ENCODE measurements at places on chromosomes 2 and 18.

DNA sequence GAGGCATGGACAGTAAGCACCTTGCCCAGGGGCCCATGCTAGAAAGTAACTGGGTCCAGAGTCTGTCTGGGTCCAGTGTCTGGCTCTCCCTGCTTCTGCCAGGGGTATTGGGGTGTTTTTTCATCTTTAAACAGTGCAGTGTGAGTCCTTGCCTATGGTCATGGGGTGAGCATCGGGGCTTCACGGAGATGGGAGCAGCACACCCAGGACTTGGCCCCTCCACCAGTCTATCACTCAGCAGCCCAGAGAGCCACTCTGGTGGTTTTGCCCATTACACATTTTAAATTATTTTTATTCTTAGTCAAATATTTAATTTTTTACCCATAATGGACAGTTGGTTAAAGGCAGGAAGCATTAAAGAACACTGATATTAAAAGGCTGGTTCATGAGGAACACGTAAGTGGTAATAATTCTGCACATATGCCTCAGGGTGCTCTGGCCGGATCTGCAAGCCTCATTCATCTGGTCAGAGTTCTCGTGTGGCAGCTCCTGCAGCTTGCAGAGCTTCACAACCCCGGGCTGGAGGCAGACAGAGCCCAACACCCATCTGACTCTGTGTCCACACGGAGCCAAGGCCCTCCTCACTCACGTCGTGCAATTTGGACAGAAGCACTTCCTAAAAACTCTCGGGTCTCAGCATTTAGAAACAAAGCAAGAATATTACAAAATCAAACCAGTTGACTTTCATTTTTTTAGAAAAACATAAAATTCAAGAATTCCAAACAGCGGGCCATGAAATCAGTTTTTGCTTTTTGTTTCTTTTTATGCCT, 204.1 kb downstream of the CTIF start:
- DNase-seq: no peak

- DNase-seq: no peak
Measured at GRCh38 chr2:69139778-69140670, 127.0 kb downstream of the ANTXR1 start.

DNA sequence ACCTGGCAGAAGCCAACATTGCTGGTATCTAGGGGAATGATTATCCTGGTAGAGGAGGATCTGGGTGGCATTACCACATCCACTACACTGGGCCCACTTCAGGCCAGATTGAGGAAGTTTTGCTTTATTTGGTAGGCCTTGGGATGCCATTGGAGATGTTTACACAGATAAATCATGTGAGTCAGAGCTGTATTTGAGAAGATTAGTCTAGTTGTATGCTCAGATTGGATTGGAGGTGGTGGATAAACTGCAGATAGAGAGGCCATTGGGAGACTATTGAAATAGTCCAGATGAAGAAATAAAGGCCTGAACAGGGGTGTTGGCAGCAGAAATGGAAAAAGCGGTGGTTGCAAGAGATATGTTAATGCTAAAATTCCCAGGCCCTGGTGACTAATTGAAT, 81.5 kb downstream of the EFEMP1 start:
- DNase-seq: no peak

DNA sequence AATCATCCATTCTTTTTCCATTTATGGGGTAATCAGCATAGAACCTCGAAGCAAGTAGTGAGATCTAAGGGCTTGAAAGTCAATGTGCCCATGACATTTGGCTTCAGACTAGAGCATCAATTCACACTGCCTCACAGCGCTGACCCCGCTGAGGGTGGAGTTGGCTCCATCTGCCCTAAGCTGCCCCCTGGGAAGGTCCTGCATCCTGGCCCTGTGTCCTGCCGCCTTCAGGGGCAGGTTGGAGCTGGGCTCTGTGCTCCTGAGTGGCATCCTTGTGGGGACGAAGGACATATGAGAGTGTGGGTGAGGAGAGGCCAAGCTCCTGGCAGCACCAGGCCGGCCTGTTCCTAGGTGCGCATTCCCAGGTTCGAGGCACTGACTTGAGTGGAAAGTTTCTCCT, 249.4 kb downstream of the FHOD3 start:
- no peak for DNase-seq

DNA sequence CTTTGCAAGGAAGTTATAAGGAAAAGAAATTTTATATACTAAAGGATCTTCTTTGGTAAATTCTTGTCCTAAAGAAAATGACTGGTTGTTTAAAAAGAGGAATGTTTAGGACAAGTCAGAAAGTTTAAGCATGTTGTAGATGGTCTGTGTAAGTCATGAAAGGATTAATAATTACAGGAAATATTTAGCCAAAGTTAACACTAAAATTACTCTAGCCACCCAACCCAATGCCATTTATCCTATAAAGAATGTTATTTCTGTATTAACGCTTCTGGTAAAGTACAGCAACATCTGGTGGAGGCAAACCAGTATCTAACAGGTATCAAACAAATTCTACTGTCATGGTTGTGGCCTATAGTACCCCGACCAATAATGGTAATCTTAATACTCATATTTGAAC, 546.9 kb upstream of the PKDCC start:
- no peak for DNase-seq

DNA sequence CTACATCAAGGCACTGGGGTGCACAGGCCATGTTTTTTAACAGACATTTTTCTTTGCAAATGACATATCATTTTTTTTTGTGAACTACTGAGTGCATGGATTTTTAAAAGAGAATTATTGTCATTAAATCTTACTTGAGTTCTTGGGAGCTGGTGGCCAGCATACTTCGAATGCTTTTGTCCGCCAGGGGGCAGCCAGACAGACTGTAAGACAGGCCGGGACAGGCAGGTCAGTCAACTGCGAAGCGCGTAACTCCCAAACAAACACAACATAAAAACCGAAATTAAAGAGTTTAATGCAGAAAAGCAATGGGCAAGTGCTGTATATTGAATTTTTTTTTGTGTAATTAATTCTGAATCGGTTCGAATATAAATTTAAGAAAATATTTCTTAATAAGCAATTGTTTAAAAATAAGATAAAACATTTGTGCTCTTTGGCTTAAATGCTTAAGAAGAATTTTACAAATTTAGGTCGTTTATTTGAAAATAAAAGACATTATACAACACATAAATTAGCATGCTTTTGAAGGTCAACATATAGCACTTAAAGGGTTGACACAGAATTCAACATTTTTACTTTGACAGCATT, 142.2 kb upstream of the PXDN start:
- no peak for DNase-seq

DNA sequence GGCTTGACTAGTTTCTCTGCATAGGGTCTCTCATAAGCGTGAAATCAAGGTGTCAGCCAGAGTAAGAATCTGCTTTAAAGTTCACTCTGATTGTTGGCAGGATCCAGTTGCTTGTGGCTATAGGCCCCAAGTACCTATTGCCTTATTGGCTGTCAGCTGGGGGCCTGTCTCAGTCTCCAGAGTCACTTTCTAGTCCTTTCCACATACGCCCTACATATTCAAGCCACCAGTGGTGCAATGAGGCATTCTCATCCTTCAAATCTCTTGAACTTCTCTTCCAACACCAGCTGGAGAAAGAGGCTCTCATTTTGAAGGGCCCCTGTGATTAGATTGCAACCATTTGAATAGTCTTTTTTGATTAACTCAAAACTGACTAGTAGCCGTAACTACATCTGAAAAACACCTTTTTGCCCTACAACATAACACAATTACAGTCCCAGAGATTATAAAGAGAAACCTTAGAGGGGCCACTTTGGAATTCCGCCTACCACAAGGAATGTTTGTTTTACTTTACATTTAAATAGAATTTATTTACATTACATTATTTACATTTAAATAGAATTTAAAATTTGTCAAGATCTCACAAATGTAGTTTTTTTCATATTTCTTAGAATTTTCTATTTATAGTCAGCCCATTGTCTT, 520.1 kb downstream of the DSC3 start:
- no peak for DNase-seq

DNA sequence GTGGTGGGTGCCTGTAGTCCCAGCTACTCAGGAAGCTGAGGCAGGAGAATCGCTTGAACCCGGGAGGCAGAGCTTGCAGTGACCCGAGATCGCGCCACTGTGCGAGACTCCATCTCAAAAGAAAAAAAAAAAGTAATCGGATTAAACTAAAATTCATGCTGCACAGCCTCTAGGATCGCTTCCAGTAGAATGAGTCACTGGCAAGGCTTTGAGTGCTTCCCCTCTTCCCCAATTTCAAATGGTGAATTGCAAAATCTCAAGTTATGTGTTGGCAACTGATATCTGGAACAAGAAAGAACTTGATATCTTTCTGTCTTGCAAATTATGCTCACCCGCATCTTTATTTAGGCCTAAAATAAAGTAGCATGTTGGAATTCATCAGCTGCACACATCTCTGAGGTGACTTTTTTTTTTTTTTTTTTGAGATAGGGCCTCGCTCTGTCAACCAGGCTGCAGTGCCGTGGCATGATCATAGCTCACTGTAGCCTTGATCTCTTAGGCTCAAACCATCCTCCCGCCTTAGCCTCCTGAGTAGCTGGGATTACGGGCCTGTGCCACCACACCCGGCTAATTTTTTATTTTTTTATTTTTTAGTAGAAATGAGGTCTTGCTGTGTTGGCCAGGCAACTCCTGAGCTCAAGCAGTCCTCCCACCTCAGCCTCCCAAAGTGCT, 12.7 kb downstream of the TTC39C start:
- no peak for DNase-seq

DNA sequence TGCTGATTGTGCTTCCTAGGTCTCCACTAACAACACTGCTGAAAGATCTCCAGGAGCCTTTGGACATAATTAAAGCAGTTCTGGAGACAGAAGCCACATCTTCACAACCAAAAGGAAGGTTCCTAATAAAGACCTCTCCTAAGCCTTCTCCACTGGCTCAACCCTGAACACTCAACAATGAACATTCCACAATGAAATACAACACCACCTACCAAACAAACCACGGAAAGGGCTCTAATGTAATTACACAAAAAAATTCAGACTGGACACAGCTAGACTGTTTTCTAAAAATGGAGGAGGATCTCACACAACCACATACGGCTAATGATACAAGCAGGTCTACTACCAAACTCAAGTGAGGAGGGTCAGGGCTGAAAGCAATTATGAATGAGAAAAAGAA, 43.6 kb downstream of the NOL10 start:
- no peak for DNase-seq

GRCh38 chr2:142942690-142943089, 65.2 kb downstream of the KYNU start:
- DNase-seq: no peak

DNA sequence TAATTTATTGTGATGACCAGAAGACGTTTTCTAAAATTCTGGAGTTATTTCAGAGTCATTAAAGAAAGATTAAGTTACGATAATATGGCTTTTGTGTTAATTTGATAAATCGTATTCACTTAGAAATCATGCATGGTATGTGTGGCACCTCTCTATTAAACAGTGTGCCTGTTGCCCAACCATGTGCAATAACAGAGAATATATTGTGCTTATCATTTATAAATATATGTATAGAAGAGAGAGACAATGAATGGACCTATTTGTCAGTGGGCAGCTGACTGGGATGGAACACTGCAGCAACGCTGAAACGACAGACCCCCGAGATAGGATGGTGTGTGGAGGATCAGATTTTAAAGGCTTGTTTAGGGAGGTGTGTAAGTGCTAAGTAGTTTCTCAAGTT, 172.9 kb downstream of the FMNL2 start:
- DNase-seq: no peak

- no peak for DNase-seq
Measured at GRCh38 chr2:80141007-80141726, 163.4 kb downstream of the LRRTM1 start.

- DNase-seq: no peak
Measured at GRCh38 chr2:1802046-1802445, 57.7 kb upstream of the PXDN start.

GRCh38 chr2:175577368-175577970, 396.0 kb upstream of the ATP5MC3 start:
- DNase-seq: no peak

DNA sequence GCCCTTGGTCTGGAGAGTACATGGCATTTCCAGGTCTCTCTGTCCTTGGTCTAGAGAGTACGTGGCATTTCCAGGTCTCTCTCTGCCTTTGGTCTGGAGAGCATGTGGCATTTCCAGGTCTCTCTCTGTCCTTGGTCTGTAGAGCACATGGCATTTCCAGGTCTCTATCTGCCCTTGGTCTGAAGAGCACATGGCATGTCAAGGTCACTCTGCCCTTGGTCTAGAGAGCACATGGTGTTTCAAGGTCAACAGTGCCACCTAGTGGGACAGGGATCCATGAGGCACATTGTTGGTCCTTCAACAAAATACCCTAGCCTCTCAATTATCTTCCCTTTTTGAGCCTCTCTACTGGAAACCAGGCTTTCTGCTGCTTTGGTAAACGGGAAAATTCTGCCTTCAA, 250.2 kb downstream of the OTX1 start:
- DNase-seq: no peak

GRCh38 chr18:74311000-74311399, 4.6 kb upstream of the C18orf63 start:
- DNase-seq: no peak

GRCh38 chr2:143717536-143718168, 588.4 kb downstream of the ARHGAP15 start:
- no peak for DNase-seq

DNA sequence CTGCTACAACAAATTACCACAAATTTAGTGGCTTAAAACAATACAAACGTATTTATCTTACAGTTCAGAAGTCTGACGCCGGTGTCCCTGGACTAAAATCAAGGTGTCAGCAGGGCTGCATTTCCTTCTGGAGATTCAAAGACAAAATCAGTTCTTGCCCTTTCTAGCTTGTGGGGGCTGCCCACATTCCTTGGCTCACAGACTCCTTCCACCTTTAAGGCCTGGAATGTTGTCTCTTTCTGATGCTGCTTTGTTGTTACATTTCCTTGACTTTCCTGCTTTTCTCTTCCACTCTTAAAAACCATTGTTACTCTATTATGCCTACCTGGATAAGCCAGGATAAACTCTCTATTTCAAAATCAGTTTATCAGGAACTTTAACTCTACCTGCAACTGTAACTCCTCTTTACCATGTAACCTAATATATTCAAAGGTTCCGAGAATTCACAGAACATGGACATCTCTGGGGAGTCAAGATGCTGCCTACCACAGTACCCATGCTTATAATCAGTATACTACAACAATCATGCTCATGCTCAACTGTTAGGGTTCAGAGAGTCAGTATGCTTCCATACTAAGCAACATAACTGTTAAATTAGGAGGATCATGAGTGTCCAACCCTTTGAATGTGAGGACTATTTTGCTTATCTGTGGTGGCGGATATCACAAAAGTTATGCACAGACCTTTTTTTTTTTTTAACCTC, 27.4 kb downstream of the YES1 start:
- no peak for DNase-seq

- no peak for DNase-seq
Measured at GRCh38 chr2:33946193-33946592, 347.1 kb upstream of the FAM98A start.

DNA sequence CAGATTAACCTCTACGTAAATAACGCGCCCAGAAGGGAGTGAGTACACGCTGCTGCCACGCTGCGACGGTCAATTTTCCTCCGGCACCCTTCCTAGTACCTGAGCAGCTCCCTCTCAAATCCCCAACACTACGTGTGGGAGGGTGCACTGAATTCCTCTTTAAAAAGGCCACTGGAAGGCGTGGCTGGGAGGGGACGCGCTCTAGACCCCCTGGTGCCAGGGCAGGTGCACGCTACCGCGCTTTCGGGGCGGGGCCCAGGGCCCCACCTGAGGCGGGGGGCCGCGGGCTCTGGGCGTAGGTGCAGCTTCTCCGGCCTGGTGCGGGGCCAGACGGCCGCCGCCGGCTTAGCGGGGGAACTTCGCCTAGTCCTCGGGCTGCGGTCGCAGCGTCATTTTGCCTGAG, 668 bp upstream of the ANKRD12 start:
- DNase-seq: peak; percentile 27

Data from GM12892 (cell line).